ENCODE measurements at places on chromosomes 4 and X. TPM values are rescaled to one million over a fixed set of nuclear protein-coding genes. Genes with fewer than 3 reads are reported as not detected.

ETNPPL gene
- polyA plus RNA-seq, result not detected

NRK gene
- not detected for polyA plus RNA-seq

BTC gene
- polyA plus RNA-seq, result not detected

WAS gene
- polyA plus RNA-seq, result 43.0 TPM

HSFX3 gene
- not detected for polyA plus RNA-seq

PRR32 gene
- polyA plus RNA-seq, result not detected

DCUN1D4 gene
- 3.9 TPM for polyA plus RNA-seq

SHISA3 gene
- 0.11 TPM for polyA plus RNA-seq

HERC5 gene
- polyA plus RNA-seq, result 12.1 TPM

NXF2B gene
- polyA plus RNA-seq, result not detected

ARMCX4 gene
- 1.2 TPM for polyA plus RNA-seq

CYSLTR1 gene
- 18.5 TPM for polyA plus RNA-seq

GC gene
- polyA plus RNA-seq, result not detected

SPON2 gene
- 1,079 TPM for polyA plus RNA-seq

SMARCA1 gene
- not detected for polyA plus RNA-seq

DMRTC1 gene
- polyA plus RNA-seq, result not detected

HHIP gene
- polyA plus RNA-seq, result not detected

DCLK2 gene
- polyA plus RNA-seq, result not detected

ASB12 gene
- polyA plus RNA-seq, result not detected

SSX2B gene
- not detected for polyA plus RNA-seq

C4orf51 gene
- not detected for polyA plus RNA-seq

CSAG1 gene
- not detected for polyA plus RNA-seq

SERTM2 gene
- not detected for polyA plus RNA-seq

CT45A3 gene
- not detected for polyA plus RNA-seq

RHOH gene
- 97.6 TPM for polyA plus RNA-seq

ERAS gene
- not detected for polyA plus RNA-seq

CABS1 gene
- not detected for polyA plus RNA-seq

TEX13C gene
- polyA plus RNA-seq, result not detected

XKRX gene
- not detected for polyA plus RNA-seq

NR3C2 gene
- polyA plus RNA-seq, result 1.2 TPM

EDA gene
- polyA plus RNA-seq, result not detected

GYG2 gene
- polyA plus RNA-seq, result not detected

FAM236B gene
- polyA plus RNA-seq, result not detected

ACSL1 gene
- 4.8 TPM for polyA plus RNA-seq

ATP1B4 gene
- polyA plus RNA-seq, result not detected

ADH1C gene
- polyA plus RNA-seq, result not detected

CCDC110 gene
- polyA plus RNA-seq, result not detected

TLR3 gene
- polyA plus RNA-seq, result 5.8 TPM

TMPRSS11F gene
- polyA plus RNA-seq, result not detected

CLDN24 gene
- polyA plus RNA-seq, result not detected

RASL11B gene
- not detected for polyA plus RNA-seq

GASK1B gene
- not detected for polyA plus RNA-seq

JADE3 gene
- not detected for polyA plus RNA-seq

P2RY8 gene
- 119 TPM for polyA plus RNA-seq

KIT gene
- polyA plus RNA-seq, result 9.8 TPM

TMEM255A gene
- 0.96 TPM for polyA plus RNA-seq

MAEA gene
- polyA plus RNA-seq, result 72.9 TPM

GLUD2 gene
- 0.16 TPM for polyA plus RNA-seq
